Activated CD8-positive, alpha-beta memory T cell treated with anti-CD3 and anti-CD28 coated beads, Interleukin-2, amount 50 U/mL, for 4 hours (primary cell): ENCODE measurements at places on chromosomes 5 and 9.

DNA sequence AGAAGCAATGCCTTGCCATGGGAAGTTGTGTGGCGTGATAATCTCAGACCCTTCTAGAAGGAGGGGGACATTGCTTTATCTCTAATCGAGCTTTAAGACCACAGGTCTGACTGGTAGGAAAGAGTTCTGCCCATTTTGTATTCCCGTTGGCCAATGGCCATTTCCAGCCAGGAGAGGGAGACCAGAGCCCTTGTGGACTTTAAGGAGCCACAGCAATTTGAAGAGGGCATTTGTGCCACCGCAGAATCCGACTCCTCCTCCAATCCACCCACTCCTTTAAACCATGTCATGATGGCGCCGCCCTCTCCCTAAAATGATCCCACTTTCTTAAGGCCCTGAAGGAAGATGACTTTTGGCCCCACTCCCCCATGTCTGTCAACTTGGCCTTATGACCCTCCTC lies 560.5 kb upstream of the ADAMTS16 start:
- DNase-seq: no peak

DNA sequence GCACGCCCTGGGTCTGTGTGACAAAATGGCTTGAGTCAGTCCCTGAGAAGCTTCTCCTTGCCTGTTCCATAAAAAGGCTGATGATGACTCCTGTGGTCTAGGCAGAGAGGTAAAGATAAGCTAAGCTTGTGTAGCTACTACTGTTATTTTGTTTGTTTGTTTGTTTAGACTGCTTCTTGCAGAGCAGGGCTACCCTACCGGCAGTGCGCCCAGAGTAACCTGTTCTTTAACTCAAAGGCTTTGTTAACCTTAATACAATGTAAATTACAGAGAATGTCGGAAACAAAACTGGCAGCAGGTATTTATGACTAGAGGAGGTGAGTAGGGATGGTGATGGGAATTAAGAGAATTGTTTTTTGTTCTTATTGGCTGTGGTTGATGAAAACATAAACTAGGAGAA lies 87.6 kb downstream of the F2RL2 start:
- DNase-seq: no peak

GRCh38 chr9:76135902-76136301 lies 245.4 kb downstream of the PCSK5 start:
- DNase-seq: no peak

DNA sequence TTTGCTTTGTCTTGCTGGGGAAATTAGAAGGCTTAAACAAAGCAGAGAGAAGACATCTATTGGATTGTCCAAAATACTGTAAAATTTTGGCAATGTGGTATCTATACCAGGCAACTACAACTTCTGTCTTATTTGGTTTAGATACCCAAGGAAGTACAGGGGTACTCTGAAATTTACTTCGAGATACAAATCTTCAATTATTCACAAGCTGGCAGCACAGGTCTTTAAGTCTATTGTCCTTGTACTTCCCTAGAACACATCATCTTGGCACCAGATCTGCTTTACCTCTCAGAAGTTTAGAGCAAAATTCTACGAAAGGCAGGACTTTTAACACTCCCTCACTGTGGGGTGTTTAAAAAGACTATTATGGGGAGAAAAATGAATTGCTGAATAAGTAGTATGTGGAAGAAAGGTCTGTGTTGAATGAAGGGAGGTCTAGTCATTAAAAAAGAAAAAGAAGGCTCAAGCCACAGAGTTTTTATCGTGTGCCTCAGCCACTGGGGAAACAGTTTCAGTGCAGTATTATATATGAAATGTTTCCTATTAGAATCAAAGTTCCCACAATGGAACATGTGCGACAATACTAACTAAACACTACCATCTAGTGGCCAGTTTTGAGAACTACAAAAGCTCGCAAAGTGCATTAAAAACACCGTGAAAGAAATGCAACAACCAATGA lies 93.7 kb downstream of the PDE4D start:
- no peak for DNase-seq

GRCh38 chr5:140342287-140342686 lies 4.1 kb downstream of the HBEGF start:
- no peak for DNase-seq

DNA sequence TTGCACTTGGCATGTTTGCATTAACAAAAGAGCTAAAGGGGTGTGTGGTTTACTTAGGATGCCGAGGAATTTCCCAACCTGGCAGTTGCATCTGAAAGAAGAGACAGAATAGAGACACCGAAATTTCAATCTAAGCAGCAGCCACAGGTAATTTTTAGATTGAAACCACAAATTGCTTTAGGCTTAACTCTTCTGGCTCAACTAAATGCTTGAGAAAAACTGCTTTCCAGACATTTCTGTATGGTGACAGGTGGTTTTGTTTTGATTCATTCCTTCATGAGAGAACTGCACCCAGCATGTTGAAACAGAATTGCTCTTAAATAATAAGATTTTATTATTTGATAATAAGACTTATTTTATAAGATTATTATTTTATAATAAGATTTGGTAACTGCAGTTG lies 21.5 kb downstream of the SECISBP2 start:
- DNase-seq: no peak

- DNase-seq: no peak
Measured at GRCh38 chr9:135139366-135139959, 52.0 kb downstream of the OLFM1 start.

DNA sequence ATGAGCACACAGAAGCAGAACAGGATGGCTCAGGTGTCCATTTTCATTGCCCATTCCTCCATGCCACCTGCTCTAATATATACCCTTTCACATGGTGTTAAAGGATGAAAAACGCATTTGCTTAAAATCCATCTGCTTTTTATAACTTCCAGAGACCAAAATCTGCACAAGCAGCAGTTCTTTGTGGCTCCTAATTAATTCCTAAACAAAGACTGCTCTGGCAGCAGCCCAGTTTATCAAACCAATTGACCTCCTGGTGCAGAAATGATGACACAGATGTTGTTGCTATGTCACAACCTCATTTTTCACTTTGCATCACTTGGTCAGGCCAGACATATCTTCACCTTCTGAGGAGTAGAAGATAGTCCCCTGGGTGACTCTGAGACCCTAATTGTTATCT lies 141.2 kb downstream of the ASTN2 start:
- DNase-seq: no peak

- no peak for DNase-seq
Measured at GRCh38 chr5:147375151-147375550, 134.7 kb downstream of the DPYSL3 start.

GRCh38 chr5:134458234-134459009 lies 46.7 kb upstream of the CDKN2AIPNL start:
- DNase-seq: no peak

- no peak for DNase-seq
Measured at GRCh38 chr5:72681781-72682180, 134.7 kb upstream of the TNPO1 start.

GRCh38 chr5:32285510-32286138 lies 27.1 kb downstream of the MTMR12 start:
- no peak for DNase-seq

- no peak for DNase-seq
Measured at GRCh38 chr5:138596105-138596881, 21.1 kb upstream of the HSPA9 start.

DNA sequence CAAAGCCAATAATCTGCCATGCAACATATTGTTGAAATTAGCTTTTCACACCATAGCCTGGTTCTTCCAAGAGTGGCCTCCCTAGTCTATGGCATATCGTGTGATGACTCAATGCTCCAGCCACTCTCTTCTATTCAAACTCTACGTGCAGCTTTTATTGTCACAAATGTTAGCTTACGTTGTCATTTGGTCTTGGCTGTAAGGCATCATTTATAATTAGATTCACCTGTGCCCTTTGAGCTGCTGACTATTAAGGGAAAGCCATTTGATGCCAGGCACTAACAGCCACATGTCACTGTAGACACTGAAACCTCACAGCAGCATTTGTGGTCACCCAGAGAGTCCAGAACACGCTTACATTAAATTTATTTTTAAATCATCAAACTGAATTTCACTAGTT lies 66.8 kb downstream of the APBA1 start:
- DNase-seq: no peak

GRCh38 chr9:69056191-69056815 lies 20.8 kb downstream of the FXN start:
- DNase-seq: no peak

DNA sequence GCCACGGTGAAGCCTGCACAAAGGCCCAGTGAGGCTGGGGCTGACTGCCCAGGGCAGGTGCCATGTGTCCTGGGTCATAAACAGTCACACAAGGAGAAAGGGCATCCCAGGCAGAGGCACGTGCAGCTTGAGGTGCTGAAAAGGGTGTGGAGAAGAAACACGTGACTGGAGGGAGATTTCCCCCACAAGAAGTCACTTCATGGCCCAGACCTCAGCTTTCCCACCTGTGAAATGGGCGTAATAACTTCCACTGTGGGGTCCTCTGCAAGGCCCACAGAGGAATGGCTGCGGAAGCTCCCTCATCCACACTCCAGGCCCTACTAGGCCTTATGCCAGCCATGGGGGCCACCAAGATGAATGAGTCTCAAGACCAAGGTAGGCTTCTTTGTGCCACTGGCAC lies 20.1 kb upstream of the CPLX2 start:
- DNase-seq: no peak

DNA sequence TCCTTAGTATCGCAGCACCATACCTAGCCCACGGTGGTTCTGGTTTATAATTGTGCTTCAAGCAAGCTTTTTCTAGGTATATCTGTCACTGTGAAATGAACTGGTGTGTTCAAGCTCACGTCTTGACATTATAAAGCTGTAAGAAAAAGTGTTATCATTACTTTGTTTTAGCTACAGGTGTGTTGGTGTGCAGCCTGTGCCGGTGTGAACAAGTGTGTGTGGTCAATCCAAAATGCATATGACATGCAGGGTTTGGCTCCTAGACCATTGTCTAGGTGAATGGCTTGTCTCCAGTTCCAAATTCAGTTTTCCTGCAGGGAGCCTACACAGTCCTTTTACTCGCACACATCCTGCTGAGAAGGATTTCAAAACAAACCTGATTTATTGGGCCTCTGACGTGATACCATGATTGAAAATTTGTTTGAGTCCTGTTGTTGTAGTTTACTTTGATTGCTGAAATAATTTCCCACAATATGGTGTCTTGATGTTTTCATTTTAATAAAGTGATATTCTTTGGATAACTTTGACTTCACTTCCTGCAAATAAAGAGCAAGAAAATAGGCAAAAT lies 3.7 kb downstream of the LSM11 start:
- DNase-seq: no peak

- no peak for DNase-seq
Measured at GRCh38 chr5:53895091-53895683, 334.7 kb downstream of the NDUFS4 start.

- no peak for DNase-seq
Measured at GRCh38 chr9:134590240-134591081, 51.1 kb upstream of the COL5A1 start.

DNA sequence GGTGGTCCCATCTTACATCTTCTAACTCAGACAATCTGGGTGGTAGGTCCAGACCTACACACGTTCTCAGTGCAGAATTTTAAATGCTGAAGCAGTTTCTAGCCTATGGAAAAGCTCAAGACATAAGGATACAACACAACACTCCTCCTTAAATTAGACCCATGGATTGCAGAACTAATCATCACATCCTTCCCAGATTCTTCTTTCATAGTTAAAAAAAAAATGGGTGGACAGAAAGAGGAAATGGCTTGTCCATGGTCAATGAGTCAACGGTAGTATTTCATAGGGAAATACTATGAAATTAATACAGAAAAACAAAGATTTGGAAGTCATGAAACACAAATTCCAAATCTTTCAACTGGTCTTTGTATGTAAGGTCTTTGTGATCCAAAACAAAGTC lies 106.9 kb downstream of the PAPPA start:
- DNase-seq: no peak

DNA sequence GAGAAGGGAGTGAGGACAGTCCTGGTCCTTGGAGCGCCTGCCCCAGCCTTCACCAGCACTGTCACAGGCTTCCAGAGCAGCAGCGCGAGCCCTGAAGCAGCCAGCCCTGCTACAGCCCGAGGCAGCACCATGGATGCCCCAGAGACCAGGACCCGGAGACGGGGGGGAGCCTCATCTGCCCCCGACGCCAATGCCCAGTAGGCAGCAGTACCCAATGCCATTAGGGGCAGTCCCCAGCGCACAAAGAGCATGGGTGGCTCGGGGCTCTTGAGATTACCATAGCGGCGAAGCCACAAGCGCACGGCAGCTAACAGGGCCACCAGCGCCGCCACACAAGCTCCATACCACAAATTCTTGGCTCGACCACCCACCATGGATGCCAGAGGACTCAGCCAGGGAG lies 4.9 kb downstream of the PIGO start:
- no peak for DNase-seq

DNA sequence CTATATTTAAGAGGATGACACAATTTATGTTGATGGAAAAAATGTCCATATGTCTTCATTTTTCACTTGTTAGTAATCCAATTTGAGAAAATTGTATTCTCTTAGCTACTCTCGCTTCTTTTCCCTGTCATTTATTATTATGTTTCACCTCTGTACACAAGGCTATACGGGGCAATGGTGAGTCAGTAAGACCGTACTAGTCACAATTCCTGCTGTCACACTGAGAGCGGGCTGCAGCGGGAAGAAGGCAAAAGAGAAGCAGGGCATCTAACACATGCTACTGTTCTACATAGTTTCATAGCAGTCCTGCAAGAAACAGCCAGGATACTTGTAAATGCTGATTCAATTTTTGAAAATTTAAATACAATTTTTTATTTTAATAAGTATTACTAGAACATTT lies 23.3 kb upstream of the PRDM9 start:
- no peak for DNase-seq

DNA sequence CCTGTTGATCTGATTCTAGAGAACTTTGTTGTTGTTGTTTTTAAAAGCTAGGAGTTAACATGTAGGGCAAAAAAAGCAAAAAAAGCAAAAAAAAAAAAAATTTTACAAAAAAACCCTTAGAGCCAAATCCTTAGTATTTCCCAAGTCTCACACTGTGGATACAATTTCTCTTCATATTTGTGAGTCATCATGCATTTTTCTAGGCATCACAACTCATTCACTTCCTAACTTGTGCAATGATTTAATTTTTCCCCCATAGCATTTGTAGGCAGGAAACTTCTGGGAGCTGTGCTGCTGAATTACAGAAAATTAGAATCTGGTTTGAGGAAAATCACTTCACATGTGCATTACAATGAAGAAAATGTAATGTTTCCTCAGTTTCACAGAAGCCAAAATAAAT lies 91.9 kb downstream of the MARCHF3 start:
- DNase-seq: no peak

- no peak for DNase-seq
Measured at GRCh38 chr5:135340568-135340967, 58.5 kb downstream of the MACROH2A1 start.

DNA sequence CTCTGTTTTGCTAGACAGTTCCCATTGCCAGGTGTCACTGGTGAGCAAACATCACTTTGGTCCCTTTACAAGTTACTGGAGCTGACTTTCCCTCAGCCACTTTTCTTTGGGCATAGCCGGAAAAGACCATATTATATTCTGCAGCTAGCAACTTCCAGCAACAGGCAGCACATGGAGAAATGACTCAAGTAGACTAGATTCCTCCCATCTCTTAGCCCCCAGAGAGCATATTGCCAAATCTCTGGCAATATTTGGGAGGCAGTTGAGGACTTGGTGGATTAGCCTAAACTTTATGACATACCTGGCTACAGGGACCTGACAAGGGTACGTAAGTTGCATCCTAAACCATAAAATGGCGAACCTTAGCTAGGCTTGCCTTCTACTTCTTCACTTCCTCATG lies 204.7 kb upstream of the MPDZ start:
- DNase-seq: no peak

- DNase-seq: no peak
Measured at GRCh38 chr9:880725-881124, 39.2 kb downstream of the DMRT1 start.

- no peak for DNase-seq
Measured at GRCh38 chr5:164013077-164013670, 507.8 kb downstream of the MAT2B start.
